Amygdala (tissue), 56 donors: ENCODE measurements at places on chromosomes 13 and 19.

DNA sequence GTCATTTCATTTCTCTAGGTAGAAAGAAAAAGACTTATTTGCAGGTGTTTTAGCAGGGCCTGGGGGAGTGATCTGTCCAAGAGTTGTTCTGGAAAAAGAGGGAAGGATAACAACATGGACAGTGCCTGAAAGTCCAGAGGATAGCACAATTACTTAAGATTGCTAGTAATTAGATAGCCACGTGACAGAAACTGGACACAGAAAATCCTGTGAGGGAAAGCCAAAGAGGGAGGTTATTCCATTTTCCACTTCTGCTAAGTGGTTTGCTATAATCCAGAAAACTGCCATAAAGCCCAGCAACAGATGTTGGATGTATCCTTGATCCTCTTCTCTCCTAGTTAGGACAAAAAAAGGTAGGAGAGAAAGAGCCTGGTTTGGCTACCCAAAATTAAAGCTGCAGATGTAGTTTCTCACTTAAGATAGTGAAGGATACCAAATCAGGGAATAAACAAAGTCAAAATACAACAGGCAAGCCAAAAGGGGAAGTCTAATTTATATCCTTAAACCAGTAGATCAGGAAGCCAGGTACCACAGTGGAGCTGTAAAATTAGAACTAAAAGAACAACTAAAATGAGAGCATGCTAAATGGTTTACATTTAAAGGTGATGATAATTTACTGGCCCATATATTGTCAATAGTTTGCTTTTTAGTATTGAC, 140.2 kb downstream of the VWA8 start:
- no peak for DNase-seq

- no peak for DNase-seq
Measured at GRCh38 chr13:107743983-107744382, 471.4 kb downstream of the LIG4 start.

- no peak for DNase-seq
Measured at GRCh38 chr19:58326501-58326913, 287 bp upstream of the ZSCAN22 start.

GRCh38 chr13:91112201-91112923, 235.1 kb upstream of the MIR17HG start:
- DNase-seq, result no peak

- DNase-seq, result no peak
Measured at GRCh38 chr13:47859165-47859564, 141.9 kb downstream of the SUCLA2 start.

GRCh38 chr13:36764957-36765356, 54.1 kb upstream of the RFXAP start:
- DNase-seq, result no peak

GRCh38 chr13:40660141-40660664, 6.2 kb downstream of the FOXO1 start:
- DNase-seq, result no peak

GRCh38 chr19:13742756-13743155, 21.6 kb upstream of the MRI1 start:
- DNase-seq, result no peak

GRCh38 chr13:48890391-48890790, 85.3 kb upstream of the FNDC3A start:
- DNase-seq, result no peak

- DNase-seq, result no peak
Measured at GRCh38 chr19:2325281-2326046, 2.9 kb downstream of the LSM7 start.

DNA sequence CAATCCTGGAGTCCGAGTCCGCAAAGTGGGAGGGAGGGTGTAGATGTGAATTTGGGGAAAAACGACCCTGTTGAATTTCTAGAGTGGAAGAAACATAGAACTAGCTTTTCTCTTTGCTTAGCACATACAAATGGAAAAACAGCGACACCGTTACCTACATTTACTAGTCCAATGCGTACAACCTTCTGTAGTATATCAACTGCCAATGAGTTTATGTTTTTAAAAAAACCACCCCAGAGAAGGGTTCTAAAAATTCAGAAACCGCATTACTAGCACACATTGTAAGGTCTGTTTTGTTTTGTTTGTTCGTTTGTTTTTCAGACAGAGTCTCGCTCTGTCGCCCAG, 332 bp upstream of the SUPT20H start:
- DNase-seq, result no peak

DNA sequence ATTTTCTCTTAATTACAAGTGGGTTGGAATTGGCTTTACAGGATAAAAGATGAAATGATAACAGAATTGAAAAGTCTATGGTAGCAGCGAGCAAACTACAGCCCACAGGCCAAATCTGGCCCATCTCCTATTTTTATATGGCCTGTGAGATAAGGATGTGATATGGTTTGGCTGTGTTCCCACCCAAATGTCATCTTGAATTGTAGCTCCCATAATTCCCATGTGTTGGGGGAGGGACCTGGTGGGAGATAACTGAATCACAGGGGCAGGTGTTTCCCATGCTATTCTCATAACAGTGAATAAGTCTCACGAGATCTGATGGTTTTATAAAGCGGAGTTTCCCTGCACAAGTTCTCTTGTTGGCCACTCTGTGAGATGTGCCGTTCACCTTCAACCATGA, 19.0 kb downstream of the CRYL1 start:
- DNase-seq, result no peak

- no peak for DNase-seq
Measured at GRCh38 chr13:112742583-112742982, 52.7 kb downstream of the ATP11A start.

- no peak for DNase-seq
Measured at GRCh38 chr13:99231721-99232120, 26.5 kb downstream of the GPR18 start.

DNA sequence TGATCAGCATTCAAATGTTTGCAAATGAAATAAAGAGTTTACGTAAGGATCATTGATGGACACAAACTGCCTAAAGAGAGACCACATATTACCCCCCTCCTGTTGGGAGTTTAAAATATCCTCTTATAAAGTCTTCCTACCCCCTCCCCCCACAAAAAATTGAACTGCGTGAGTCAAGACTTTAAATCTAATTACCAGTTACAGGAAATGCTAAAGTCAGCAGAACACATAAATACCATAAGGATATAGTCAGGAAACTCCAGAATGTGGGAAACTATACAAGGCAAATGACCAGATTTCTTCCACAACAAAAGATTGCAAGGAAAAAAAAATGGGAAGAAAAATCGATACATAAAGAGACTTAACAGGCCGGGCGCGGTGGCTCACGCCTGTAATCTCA, 44.4 kb upstream of the FARP1 start:
- no peak for DNase-seq

- DNase-seq, result no peak
Measured at GRCh38 chr13:73544175-73544574, 485.4 kb downstream of the KLF5 start.

GRCh38 chr13:110815471-110816204, 99.2 kb downstream of the ANKRD10 start:
- no peak for DNase-seq

- DNase-seq, result no peak
Measured at GRCh38 chr19:4707956-4708650, 15.5 kb downstream of the DPP9 start.

DNA sequence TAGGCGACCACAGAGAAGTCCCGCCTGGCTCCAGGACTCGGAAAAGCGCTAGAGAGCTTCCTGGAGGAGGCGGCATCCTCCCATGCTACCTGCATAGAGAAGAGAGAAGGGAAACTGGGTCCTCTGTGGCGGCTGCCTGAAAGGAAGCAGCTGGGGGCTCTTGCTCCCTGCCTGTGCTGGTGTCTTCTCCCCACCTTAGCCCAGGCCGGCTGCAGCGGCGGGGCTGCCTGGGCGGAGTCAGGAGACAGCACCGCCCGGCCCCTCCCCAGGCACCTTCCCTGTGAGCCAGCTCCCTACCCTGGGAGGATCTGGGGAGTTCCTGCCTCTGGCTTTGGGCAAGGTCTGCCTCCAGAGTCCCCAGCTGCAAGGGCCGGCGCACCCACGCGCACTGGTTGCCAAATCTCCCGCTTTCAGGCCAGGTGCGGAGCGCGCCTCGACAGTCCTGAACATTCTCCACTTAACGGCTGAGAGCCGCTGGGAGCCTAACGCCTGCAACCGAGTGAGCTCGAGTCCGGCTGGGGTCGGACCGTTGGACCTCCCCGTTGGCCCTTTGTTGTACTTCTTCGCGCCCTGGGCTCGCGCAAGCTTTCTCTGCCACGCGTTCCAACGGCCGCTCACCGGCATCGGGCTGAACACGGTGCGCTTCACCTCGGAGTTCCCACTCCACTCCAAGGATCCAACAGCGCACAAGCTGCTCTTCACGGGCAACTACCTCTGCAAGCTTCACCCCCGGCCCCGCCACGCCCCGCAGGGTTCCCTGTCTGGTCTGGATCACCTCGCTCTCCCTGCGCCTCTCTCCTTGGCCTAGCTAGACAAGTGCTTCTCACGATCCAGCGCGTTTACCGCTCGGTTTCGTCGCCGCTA, 21.8 kb upstream of the ZNF30 start:
- no peak for DNase-seq

DNA sequence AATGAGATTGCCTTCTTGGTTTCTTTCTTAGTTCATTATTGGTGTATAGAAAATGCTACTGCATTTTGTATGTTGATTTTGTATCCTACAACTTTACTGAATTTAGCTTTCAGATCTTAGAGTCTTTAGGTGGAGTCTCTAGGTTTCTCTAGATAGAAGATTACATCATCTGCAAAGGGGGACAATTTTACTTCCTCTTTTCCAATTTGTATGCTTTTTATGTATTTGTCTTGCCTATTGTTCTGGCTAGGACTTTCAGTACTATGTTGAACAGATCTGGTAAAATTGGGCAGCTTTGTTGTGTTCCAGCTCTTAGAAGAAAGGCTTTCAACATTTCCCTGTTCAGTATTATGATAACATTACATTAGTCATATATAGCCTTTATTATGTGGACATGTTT, 101.0 kb upstream of the SPRY2 start:
- no peak for DNase-seq

GRCh38 chr19:38695317-38695683, 47.9 kb downstream of the ACTN4 start:
- DNase-seq, result no peak

DNA sequence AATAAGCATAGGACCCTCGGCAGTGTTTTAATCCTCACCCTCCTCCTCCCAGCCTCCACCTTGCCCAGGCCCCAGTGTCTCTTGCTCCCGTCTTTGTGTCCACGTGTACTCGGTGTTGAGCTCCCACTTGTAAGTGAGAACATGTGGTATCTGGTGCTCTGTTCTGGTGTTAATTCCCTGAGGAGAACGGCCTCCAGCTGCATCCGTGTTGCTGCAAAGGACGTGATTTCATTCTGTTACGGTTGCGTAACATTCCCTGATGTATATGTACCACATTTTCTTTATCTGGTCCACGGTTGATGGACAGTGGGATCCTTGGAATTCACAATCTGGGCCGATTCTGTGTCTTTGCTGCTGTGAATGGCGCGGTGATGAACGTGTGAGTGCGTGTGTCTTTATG, 44.7 kb upstream of the TFDP1 start:
- no peak for DNase-seq

DNA sequence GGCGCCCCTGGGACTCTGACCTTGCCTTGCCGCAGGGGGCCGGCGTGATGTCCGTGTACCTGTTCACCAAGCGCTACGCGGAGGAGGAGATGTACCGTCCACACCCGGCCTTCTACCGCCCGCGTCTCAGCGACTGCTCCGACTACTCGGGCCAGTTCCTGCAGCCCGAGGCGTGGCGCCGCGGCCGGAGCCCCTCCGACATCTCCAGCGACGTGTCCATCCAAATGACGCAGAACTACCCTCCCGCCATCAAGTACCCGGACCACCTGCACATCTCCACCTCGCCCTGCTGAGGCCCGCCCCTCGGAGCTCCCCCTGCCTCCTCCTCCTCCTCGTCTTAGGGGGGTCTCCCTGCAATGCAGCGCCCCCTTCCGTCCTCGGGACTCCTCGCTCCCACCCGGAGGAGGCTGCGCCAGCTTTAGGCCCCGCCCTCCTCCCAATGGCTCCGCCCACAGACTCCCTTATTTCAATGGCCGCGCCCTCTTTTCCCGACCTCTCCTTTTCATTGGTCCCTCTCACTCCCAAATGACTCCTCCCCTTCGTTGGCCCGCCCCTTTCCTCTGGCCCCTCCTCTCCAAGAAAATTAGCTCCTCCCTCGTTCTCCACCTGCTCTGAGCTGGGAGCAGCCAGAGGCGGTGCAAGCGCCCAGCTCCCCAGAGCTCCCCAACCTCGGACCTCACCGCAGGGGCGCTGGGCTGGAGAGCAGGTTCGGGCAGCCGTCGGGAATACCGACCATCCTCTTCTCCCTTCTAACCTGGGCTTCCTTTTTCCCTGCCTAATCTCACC, 20.5 kb upstream of the CACNG8 start:
- no peak for DNase-seq

- no peak for DNase-seq
Measured at GRCh38 chr19:40282920-40283319, 2.2 kb downstream of the AKT2 start.

- no peak for DNase-seq
Measured at GRCh38 chr13:46088821-46089562, 15.8 kb downstream of the CPB2 start.
